A172 (cell line): ENCODE measurements at places on chromosomes 11 and 22. TPM values are rescaled to one million over a fixed set of nuclear protein-coding genes. Genes with fewer than 3 reads are reported as not detected.

- DNase-seq = no peak
Measured at GRCh38 chr11:10688401-10688800, 5.2 kb downstream of the IRAG1 start.

The PLEKHB1 gene
- 6.2 and 10.2 TPM in 2 replicates for total RNA-seq

DNA sequence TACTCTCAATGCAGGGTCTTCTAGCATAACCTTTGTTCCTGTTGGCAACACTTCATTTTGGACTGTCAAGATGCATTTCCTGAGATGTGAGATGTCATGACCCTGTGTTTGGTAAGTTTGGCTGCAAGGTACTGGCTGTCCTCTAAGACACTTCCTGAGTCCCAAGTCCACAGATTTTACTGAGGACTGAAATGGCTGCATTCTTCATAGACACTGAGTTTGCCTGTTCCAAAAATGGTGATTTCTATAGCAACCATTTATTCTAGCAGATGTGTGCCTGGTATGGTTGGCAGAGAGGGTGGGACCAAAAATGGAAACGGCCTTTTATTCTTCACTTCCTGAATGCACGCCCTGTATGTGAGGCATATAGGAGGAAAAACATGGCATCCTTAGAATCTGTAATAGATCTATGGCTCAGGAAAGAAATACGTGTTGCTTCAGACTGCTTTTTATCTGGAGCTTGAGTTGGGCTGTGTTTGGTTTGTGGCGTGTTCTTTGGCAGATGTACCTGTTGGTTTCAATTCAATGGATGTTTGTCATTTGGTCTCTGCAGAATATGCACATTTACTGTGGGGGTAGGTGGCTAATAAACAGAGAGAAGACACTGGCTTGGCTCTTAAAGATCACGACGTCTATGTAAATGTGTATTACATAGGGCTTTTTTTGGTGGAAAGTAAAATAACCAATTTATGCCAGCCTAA, 62.4 kb downstream of the ZBTB16 start:
- DNase-seq = no peak

The RNF26 gene
- total RNA-seq = 3.9 and 5.0 TPM in 2 replicates

DNA sequence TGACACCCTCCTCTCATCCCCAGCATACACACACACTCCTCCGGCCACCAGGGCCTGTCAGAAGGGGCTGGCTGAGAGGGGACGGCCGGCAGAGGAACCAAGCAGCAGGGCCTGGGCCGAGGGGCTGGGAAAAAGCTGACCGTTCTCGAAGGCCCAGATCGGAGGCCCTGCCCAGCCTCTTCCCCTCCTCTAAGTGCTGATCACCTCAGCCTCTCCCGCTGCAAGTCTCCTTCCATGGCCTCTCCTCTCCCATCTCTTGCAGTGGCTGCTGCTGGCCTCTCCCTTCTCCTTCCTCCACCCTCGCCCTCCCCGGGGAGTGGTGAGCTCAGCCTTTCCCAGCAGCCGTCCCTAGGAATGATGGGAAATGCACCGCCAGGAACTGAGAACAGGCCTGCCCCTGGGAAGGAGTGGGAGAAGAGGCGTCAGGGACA, 39.6 kb downstream of the ARRB1 start:
- peak; percentile 19 for DNase-seq

DNA sequence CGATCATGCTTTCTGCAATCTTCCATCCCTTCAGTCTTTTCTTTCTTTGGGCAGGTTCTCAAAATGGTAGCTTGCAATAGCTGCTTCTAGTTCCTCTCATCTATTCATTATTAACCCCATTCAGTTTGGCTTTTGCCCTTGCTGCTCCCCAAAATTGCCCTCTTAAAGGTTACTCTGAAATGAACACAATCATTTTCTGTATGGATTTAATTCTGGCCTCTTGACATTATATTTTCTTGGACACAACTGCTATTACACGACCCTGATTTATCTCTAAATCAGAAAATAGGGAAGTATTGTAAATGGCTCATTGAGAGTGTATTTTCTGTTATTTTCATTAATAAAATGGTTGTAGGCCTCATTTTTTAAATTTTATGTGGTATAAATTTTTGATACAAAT, at the start of gene ANGPTL5:
Gene ANGPTL5, minus strand, starts transcription at position 101 of the 400 bp plus-strand sequence. CDS start 8,613 bp downstream, outside the sequence.
- DNase-seq = no peak

The PKP3 gene
- total RNA-seq = 39.8 and 44.0 TPM in 2 replicates

The CCDC87 gene
- 0.31 and 1.2 TPM in 2 replicates for total RNA-seq

DNA sequence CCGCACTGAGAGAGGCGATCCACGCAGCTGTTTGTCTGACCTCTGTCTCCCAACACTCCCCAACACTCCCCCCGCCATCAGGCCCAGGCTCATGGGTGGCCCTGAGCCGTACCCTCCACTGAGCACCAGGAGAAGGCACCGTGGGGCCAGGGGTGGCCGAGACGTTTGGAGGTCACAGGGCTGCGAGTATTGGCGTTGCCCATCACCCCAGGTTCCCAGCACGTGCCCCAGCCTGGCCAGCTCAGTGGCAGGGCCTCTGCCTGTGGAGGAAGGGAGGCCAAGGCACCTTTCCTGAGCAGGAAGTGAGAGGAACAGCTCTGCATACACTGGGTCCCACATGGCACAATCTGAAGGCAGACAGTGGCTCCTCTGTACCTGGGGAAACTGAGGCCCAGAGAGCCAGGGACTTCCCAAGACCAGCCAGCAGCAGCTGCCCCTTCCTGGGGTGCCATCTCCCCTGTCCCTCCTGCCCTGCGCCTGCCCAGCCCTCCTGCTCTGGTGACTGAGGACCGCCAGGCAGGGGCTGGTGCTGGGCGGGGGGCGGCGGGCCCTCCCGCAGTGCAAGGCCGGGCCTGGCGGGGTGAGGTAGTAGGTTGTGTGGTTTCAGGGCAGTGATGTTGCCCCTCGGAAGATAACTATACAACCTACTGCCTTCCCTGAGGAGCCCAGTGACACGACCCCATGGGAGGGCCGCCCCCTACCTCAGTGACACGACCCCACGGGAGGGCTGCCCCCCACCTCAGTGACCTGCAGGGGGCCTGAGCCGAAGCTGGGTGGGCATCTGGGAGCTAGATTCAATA, 37.0 kb upstream of the PPARA start:
- no peak for DNase-seq

DNA sequence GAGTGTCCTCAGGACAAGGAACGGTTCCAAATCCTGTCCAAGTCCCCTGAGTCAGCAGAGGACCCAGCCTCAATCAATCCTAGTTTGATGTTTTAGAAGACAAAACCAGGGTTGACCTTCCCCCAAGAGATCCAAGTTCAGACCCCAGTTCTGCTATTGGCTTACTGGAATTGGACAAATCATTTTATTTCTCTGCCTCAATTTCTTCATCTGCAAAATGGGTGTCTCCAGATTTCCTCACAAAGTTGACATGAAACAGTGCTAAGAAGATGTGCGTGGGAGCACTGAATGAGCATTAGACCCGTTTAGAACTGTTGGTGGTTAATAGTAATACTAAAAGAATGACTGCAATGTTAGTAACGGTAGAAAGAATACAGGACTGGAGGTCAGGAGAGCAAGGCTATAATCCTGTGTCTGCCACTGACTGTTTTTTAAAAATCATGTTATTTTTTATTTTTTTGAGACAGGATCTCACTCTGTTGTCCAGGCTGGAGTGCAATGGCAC, 32.8 kb upstream of the SCUBE1 start:
- DNase-seq = no peak

DNA sequence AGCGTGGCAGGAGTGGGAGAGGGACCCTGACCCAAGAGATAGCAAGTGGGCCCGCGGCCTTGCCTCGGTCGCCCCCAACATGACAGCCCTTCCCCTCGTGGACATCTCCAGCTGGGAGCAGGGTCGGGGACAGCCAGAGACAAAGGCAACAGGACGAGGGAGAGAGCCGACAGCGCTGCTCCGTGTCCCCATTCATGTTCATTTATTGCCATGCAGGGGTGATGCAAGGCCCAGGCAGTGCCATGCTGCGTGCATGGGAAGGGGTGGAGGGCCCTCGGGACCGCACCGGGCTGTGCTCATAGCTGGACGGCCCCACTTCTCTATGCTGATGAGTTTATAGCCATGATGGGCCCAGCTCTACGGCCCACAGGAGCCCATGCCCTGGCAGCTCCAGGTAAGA, 12.7 kb downstream of the MRPL23 start:
- DNase-seq = no peak

DNA sequence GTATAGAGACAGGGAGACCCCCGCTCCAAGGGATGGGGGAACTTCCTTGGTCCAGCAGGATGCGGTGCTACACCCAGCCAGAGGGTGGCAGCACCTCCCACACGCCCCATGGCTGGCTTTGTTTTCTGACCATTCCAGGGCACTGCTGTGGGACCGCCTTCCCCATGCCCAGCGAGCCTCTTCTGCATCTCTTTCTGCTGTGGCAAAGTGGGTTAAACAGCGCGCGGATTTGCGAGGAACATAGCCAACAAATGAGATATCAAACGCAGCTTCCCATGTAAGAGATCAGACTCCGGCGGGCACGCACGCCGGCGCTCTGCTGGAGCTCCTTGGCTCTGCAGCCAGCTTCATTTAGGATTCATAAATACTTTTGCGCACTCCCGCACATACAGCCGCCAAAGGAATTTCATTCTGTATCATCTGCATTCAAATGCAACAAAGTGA, 485.8 kb upstream of the CADM1 start:
- no peak for DNase-seq

DNA sequence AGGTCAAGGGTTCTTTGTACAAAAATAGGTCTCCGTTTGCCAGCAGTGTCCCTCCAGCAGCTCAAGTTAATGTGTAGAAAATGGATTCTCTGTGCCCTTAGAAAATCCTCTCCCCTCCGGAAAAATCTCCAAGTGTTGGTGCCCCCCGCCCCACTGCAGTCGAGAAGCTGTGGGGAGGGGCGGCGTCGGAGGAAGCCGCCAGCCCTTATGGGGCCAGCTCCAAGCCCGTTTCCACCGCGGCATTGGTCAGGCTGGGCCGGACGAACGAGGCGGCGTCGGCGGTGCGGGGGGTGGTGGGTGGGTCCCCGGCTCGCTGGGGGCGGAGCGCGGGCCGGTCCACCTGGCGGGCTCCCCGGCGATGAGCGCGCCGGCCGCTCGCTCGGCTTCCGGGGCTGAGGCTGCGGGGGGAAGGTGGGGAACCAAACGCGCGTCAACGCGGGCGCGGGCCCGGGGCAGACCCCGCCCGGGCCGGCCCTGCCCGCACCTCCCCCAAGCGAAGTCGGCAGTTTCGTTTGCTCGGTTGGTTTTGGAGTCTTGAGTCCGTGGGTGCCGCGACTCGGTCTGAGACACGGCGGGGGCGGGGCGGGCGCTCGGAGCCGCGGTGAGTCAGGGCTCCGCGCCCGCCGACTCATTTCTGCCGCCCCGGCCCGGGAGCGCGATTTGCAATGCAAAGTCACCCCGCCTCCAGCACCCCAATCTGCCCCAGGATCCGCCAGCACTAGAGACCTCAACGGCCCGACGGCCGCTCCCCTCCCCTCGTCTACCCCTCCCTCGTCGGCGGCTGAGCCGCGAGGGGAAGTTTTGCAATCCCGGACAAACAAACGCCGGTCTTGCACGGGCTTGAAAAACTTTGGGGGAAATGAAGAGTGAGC, 1.4 kb downstream of the ASCL2 start:
- DNase-seq = no peak

DNA sequence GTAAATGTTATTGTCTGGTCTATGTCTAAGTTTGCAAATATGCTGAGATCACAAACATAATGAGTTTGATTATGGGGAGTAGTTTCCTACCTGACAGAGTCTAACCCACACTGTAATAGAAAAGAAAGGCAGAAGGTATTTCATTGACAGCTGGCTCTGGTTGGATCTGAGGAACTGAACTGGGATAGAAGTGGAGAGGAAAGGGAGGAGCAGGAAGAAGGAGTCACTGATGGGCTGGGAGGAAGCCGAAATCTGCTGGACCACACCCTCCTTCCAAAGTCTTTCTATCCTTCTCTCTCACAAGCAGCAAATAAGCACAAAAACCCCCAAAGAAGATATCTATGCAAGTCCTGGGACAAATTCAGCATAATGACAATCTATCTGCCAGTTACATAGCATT, 11.7 kb downstream of the BLID start:
- DNase-seq = peak; percentile 66

DNA sequence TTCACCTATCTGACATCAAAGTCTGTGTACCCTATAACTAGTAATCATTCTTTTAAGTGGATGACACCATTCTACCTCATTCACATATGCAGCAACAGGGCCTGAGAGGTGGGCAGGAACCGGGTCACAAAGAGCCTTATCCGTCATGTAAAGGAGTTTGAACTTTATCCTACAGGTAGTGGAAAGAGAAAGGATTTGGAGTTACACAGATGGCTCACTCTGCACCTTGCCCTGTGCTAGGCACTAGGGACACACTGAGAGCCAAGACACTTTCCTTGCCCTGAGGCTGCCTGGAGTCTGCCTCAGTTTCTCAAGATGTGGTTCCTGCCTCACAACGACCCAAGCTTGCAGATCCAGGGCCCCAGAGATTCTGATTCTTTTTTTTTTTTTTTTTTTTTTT, 14.3 kb upstream of the ACER3 start:
- DNase-seq = no peak

DNA sequence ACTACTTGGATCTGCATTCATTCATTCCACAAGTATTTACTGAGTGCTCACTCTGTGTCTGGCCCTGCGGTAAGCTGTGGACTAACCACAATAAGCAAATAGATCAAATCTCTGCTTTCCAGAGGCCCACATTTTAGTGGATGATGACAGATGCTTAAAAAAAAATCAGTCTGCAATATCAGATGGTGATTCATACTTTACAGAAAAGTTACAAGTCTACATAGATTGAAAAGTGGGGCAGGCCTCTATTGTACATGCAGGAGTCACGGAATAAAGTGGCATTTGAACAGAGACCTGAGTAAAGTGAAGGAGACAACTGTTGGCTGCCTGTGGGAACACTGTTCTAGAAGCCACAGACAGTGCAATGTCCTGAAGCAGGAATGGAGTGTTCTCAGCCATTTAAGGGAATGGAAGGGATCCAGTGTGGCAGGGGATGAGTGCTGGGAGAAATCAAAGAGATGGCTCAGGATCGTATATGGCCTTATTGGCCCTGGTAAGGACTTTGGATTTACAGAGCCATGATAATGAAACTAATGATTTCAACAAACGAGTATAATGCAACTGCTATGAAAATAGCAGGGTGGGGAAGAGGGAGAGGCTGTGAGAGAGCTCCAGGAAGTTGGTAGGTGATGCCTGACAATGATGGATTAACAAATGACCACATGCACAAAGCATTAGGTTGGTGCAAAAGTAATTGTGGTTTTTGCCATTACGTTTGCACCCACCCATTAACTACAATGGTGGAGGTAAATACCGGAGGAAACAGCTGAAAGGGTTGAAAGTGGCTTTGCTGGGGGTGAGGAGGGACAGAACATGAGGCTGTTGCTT, 31.1 kb downstream of the TMEM45B start:
- peak; percentile 85 for DNase-seq

DNA sequence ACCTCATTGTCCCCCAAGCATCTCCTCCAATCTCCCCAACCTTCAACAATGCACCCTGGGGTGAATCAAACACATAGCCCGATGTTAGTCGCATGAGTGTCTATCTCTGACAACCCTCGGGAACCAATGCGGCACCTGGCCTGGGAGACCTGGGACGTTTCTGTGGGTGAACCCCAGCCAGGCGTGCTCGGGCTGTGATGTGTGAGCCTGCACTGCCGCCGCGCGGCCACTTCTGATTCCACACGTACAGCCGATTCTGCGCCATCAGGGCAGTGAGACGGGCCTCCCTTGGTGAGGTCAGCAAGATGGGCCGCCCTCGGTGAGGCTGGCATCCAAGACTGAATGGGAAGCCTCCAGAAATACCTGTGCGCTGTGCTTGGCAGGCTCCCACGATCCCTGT, 5.2 kb upstream of the H19 start:
- no peak for DNase-seq
